ENCODE measurements at places on chromosomes 5 and 9.
A peak's percentile ranks its signal among the peaks of the same experiment; 100 is the strongest.

DNA sequence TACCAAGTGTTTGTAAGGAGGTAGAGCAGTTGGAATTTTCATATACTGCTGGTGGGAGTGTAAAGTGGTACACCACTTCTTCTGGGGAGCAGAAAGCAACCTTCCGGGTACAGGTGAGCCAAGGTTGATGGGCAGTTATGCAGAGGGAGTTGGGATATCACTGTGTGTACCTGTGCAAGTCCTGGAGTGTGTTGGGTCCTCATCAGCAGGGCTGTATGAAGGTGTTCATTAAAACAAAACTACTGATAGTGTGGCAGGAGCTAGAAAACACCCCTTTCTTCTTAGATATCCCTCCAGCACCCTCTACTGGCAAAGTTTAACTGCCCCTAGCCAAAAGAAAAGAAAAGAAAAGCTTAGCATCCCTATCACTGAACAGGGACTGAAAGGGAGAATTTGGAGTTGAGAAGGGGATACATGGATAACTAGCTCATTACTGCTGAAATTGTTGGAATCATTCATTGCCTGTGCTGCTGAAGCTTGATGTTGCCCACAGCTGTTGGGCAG is 10.7 kb downstream of the MARCHF6 start:
- DNase-seq: no peak

DNA sequence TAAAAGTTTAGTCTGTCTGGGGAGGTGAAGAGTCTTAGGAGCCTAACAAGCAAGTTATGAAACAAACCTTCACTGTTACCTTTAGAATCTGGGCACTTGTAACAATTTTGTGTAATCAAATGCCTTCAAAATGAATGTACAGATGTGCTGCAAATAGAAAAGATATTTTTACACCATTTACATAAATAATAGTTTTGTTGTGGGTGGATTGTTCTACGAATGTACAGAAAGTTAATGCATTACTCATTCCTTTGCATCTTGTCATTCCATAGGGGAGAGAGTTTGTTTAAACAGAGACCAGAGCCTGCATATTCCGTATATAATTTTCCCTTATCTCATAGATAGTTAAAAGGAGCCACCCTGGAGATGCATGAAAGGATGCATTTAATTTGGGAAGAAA is 576.9 kb upstream of the SGCD start:
- no peak for DNase-seq

GRCh38 chr9:113148781-113149510 is 1.9 kb upstream of the SLC31A2 start:
- DNase-seq: no peak

GRCh38 chr9:129252937-129253802 is 75.1 kb upstream of the IER5L start:
- DNase-seq: no peak

DNA sequence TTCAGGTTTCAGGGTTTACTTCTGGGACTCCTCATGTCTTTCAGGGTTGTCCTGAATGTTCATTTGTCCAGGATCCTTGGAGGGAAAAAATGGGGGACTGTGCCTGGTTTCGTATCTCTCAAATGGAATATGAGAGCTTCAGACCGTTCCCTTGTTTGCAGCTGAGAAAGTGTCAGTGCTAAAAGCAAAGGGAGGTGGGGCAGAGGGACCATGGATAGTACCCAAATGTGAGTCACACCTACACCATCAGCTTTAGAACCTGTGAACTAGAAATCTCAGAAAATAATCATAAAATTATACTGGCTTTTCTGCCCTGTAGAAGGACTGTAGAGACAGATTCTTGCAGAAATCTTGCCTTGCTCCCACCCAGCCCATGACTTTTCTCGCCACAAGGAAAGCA is 84.3 kb upstream of the TAF11L2 start:
- DNase-seq: no peak

DNA sequence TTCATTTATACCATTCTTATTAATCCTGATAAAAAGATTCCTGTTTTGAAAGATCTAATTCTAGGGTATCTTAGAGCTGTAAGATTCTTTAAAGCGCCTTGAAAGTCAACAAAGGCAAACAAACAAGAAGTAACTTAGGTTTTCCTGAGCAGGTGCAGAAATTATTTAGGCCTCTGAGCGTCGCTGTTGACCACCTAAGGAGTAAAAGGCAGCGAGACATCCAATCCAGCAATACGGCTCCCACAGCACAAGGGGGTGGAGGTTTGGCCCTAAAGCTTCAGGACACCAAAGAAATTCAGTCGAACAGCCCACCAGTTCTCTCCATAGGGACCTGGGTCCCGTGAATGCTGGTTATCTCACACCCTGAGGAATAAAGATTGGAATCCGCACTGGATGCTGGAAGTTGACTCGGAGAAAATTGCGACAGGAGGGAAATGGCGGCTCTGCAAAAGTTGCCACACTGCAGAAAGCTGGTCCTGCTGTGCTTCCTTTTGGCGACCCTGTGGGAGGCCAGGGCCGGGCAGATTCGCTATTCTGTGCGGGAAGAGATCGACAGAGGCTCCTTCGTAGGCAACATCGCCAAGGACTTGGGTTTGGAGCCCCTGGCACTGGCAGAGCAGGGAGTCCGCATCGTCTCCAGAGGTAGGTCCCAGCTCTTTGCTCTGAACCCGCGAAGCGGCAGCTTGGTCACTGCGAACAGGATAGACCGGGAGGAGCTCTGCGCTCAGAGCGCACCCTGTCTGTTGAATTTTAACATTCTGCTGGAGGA is at the start of gene PCDHGA2:
PCDHGA2 (plus strand) TSS at position 223 of the 769 bp plus-strand sequence.
- no peak for DNase-seq

DNA sequence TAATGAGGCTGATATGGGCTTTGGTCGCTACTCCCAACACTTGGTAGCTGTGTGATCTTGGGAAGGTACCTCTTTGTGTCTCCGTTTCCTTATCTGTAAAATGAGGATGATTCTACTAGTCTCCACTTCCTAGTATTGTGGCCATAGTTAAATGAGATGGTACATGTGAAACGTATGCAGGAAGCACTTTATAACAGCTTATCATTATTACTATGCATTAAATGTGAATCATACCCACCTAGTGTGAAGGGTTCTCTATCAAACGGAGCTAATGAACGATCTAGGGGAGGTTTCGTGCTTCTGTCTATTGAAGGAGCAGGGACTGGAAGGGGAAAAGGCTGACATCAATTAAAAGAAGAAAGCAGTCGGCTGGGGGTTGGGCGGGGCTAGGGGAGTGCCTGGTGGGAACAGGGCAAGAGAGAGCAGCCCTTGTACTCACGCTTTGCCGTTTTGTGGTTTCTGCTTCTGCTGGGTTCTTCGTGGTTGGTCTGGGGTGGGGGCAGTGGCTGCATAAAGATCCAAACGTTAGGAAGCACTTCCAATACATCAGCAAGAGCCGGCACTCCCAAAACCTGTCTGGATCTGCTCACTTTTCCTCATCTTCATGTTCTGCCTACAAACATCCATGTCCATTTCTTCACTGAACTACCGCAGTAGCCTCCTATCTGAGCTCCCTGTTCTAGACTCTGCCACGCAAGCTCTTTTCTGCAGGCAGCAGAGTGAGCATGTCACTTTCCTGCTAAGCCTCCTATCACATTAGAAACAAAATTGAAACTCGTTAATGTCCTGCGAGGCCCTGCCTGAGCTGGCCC is 30.8 kb downstream of the LCP2 start:
- DNase-seq: no peak

GRCh38 chr5:124614836-124615385 is 131.5 kb downstream of the ZNF608 start:
- DNase-seq: no peak

DNA sequence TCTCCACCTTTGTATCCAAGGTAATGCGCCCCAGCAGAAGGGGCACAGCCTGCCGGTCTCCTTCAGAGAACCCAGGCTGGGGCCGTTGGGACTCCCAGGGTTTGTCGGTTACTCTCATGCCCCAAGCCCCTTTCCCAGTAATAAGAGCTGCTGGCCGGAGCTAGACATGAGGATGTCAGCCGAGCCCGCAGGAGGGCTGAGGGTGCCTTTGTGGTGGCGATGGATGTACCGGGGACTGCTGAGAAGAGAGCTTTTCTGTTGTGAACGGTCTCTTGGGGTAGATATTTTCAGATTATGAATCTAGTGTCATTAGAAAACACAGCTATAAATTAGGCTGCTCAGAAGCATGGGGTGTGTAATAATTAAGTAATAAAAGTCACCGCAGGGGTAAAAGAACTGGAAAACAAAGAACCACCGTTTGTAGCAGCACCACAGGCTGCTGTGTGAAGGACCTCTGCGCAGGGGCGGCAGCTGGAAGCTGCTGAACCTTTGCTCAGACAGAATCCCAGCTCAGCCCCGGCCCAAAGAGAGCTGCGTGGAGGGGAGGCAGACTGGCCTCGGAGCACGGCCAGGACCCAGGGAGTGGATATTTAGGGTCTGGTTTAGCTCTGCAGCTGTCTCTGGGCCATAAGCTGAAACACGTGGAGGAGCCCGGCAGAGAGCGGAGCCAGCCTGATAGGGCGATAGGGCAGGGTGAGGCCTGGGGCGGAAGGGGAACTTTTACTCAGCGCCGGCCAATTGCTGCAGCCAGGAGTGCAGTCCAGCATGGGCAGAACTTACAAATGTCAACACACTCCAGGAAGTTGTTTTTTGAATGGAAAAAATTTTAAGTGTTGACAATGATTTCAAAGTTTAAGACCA is 50.5 kb upstream of the BARHL1 start:
- no peak for DNase-seq

DNA sequence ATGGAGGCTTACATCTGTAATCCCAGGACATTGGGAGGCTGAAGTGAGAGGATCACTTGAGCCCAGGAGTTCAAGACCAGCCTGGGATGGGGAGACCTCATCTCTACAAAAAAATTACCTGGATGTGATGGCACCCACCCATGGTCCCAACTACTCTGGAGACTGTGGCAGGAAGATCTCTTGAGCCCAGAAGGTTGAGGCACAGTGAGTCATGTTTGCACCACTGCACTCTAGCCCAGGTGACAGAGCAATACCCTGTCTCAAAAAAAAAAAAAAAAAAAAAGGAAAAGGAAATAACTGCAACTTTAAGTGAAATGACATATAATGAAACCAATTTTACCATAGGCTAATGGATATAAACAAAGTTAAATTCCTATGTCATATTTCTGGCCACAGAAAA is 152.1 kb upstream of the DHFR start:
- no peak for DNase-seq

- no peak for DNase-seq
These were observed 391.5 kb downstream of the HTR1A start for GRCh38 chr5:63570752-63571151.

GRCh38 chr9:114806526-114806900 is 674 bp upstream of the TNFSF15 start:
- DNase-seq: no peak

DNA sequence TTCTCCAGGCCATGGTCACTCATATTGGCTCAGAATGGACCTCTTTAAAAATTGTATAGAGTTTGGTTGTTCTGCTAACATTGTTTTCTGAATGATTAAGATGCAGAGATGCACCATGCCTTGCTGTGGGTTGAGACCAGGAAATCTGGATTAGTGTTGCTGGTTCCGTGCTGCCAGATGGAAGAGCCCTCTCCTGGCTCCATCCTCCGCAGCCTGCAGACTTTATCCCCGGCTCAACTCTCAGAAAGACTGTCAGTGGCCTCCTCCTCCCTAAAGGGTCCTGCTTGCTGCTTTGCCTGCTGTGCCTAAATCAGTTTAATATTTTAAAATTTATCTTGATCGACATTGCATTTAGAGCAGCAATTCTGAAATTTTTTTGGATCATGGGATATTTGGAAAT is 196.7 kb downstream of the TENT4A start:
- DNase-seq: no peak

GRCh38 chr9:36902080-36902716 is 131.9 kb downstream of the PAX5 start:
- DNase-seq: no peak

DNA sequence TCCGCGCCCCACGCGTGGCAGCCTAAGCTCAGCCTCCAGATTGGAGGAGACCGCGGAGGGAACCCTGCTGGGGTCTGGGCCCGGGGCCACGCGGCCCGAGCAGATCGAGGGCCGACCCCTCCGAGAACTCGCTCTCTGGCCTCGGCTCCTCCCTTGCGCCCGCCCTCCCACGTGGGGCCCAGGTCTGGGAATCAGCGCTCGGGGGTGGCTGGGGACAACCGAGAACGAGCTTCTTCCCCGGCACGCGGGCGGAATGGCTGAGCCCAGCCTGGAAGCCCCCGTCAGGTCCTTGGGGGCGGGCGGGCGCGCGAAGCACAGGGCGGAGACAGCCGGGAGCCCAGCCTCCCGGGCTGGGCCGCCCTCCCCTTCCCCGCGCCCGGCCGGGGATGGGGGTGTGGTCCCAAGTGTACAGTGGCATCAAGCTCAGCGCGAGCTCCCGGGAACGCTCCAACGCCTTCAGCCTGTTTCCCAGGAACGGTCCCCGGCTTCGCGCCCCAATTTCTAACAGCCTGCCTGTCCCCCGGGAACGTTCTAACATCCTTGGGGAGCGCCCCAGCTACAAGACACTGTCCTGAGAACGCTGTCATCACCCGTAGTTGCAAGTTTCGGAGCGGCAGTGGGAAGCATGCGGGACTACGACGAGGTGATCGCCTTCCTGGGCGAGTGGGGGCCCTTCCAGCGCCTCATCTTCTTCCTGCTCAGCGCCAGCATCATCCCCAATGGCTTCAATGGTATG is at the start of gene SLC22A4:
SLC22A4 (plus strand) TSS at position 403 of the 736 bp plus-strand sequence; CDS start at position 626, 223 bp downstream.
- DNase-seq: peak; percentile 94

GRCh38 chr5:44740660-44741059 is 68.1 kb upstream of the MRPS30 start:
- no peak for DNase-seq

DNA sequence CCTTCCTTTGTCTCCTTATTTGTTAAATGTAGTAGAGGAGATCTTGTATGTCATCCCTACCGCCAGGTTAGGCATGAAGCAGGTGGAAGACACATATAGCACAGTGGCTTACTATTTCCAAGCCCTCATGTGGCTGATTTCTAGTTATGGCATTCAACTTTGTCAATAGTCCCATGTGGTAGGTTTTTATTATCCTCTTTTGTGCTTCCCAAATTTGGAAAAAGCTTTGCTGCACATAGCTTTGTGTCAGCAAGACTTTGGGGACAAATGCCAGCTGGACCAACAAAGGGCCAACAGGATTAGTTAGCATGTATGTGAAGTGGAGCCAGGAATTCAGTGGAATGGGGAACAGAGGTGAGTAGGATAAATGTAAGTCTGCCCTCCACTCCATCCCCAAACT is 276.3 kb downstream of the PSAT1 start:
- DNase-seq: no peak
